ENCODE measurements at places on chromosomes 7 and 10. TPM values are rescaled to one million over a fixed set of nuclear protein-coding genes. Genes with fewer than 3 reads are reported as not detected.

DNA sequence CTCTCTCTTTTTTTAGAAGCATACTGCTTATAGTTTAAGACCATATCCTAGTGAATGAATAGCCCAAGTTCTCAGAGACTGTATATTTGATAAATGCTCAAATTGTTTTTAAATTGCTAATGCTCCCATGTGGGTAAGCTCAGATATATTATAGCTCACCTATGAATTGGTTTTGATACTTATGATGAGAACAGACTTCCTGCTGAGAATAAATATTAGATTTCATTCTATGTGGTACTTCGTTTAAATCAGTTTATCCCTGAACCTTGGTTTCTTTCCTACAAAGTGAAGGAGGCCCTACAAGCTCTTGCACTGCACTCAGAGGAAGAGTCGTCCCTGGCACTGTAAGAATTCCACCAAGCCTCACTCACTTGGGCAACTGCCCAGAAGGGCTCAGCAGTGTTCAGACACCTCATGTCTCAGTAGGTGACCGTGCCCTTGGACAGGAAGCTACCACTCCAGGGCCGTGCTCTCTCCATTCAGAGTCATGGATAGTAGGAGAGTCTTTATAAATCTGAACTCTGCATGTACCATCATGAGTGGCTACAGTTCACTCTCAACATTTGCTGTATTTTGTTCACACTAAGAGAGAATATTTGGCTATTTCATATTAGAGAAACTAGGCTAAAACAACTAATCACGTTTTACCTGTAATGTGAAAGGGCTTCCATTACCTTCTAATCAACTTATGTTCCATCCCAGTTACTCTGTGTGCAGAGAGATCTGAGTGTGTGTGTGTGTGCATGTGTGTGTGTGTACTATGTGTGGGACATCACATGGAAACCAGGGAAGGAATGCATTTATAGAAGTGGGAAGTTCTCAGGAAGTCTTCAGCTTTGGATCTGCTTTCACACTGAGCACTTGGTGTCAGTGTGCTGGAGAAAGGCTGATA is 93.8 kb downstream of the PTPRE start:
- DNase-seq = no peak
- no peaks in the 10 kb centered on the region for H3K36me3 ChIP-seq
- H3K4me1 ChIP-seq = no peaks in the 10 kb centered on the region
- no peaks in the 10 kb centered on the region for H3K27me3 ChIP-seq

GRCh38 chr7:144862612-144863319 is 26.9 kb upstream of the TPK1 start:
- H3K27me3 ChIP-seq = no peaks in the 10 kb centered on the region
- H3K27ac ChIP-seq = no peak overlapping the region
- H3K4me1 ChIP-seq = no peaks in the 10 kb centered on the region
- DNase-seq = no peak
- H3K36me3 ChIP-seq = no peaks in the 10 kb centered on the region

- H3K36me3 ChIP-seq = no peaks in the 10 kb centered on the region
- no peak overlapping the region for H3K27ac ChIP-seq
- no peaks in the 10 kb centered on the region for H3K27me3 ChIP-seq
- no peaks in the 10 kb centered on the region for H3K4me1 ChIP-seq
- DNase-seq = no peak
- no peak overlapping the region for H3K4me3 ChIP-seq
Observed at GRCh38 chr10:131546086-131546810, 234.7 kb upstream of the TCERG1L start.

DNA sequence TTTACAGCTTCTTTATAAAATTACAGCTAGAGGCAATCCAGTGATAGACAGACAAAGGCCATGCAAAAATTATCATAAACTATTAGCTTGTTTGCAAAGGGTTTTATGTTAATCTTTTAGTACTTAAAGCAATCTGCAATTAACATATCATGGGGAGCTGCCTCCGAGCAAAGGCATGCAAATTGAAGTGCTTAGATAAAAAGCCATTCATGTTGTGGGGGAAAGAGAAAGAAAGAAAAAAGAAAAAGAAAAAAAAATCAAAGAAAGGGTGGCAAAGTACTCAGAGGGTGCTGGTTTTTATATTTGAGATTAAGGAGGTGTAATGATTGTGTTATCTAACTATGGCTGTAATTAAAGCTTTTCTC is 799.5 kb downstream of the LRMDA start:
- no peaks in the 10 kb centered on the region for H3K27me3 ChIP-seq
- H3K4me1 ChIP-seq = no peaks in the 10 kb centered on the region
- no peak overlapping the region for H3K4me3 ChIP-seq

- no peaks in the 10 kb centered on the region for H3K27me3 ChIP-seq
- no peak overlapping the region for H3K27ac ChIP-seq
- H3K4me3 ChIP-seq = no peak overlapping the region
- no peak for DNase-seq
- H3K36me3 ChIP-seq = no peaks in the 10 kb centered on the region
- H3K4me1 ChIP-seq = no peaks in the 10 kb centered on the region
Observed at GRCh38 chr10:131513445-131513844, 201.9 kb upstream of the TCERG1L start.

GRCh38 chr10:84329196-84329611 is 815 bp downstream of the CCSER2 start:
- H3K4me3 ChIP-seq = peak overlapping the region; percentile 61
- no peaks in the 10 kb centered on the region for H3K27me3 ChIP-seq
- H3K36me3 ChIP-seq = no peaks in the 10 kb centered on the region

Gene HOGA1
- total RNA-seq = 3.6 TPM

DNA sequence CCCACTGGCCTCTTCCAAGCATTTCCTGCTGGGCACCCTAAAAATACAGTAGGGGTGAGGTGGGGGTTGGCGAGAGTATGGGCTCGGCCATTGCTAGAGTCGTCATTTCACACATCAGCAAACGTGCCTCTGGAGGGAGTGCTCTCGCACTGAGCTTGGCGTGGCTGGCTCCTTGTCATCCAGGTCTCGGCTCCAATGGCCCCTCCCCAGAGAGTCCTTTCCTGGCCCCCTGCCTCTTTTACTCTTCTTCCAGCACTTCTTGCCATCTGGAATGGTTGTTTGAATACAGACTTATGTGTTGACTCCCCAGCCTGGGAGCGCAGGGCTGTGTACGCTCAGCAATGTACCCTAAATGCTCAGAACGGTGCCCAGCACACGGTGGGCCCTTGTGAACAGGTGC is 18.8 kb downstream of the UNC5B start:
- peaks cover 4% of the 10 kb centered on the region for H3K4me1 ChIP-seq
- H3K27me3 ChIP-seq = no peaks in the 10 kb centered on the region
- no peak overlapping the region for H3K27ac ChIP-seq
- no peaks in the 10 kb centered on the region for H3K36me3 ChIP-seq
- no peak overlapping the region for H3K4me3 ChIP-seq
- no peak for DNase-seq

Gene TRIM50
- 0.84 TPM for total RNA-seq

GRCh38 chr10:61974601-61975390 is 73.3 kb downstream of the ARID5B start:
- no peaks in the 10 kb centered on the region for H3K36me3 ChIP-seq
- peaks cover 20% of the 10 kb centered on the region for H3K4me1 ChIP-seq
- no peak overlapping the region for H3K4me3 ChIP-seq

Gene UCMA
- total RNA-seq = not detected

GRCh38 chr10:86017841-86018734 is 348.5 kb downstream of the GRID1 start:
- DNase-seq = no peak
- no peaks in the 10 kb centered on the region for H3K36me3 ChIP-seq

GRCh38 chr10:11395581-11396310 is 215.7 kb downstream of the USP6NL start:
- no peaks in the 10 kb centered on the region for H3K27me3 ChIP-seq
- no peak overlapping the region for H3K4me3 ChIP-seq

DNA sequence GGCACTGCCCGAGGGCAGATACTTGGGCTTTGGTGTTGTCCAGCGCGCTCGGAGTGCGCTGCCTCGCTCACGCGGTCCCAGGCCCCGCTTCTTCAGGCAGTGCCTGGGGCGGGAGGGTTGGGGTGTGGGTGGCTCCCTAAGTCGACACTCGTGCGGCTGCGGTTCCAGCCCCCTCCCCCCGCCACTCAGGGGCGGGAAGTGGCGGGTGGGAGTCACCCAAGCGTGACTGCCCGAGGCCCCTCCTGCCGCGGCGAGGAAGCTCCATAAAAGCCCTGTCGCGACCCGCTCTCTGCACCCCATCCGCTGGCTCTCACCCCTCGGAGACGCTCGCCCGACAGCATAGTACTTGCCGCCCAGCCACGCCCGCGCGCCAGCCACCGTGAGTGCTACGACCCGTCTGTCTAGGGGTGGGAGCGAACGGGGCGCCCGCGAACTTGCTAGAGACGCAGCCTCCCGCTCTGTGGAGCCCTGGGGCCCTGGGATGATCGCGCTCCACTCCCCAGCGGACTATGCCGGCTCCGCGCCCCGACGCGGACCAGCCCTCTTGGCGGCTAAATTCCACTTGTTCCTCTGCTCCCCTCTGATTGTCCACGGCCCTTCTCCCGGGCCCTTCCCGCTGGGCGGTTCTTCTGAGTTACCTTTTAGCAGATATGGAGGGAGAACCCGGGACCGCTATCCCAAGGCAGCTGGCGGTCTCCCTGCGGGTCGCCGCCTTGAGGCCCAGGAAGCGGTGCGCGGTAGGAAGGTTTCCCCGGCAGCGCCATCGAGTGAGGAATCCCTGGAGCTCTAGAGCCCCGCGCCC is at the start of gene NPY:
Gene NPY, plus strand, starts transcription at position 294 of the 802 bp plus-strand sequence. CDS start 1,051 bp downstream, outside the sequence.
- H3K27ac ChIP-seq = no peak within 1 kb of the TSS
- no peaks in the 10 kb centered on the region for H3K27me3 ChIP-seq
- no peak within 1 kb of the TSS for H3K4me3 ChIP-seq
- H3K36me3 ChIP-seq = no peaks in the 10 kb centered on the region

Gene LYZL1
- total RNA-seq = not detected

- no peak overlapping the region for H3K27ac ChIP-seq
- no peaks in the 10 kb centered on the region for H3K4me1 ChIP-seq
- no peaks in the 10 kb centered on the region for H3K36me3 ChIP-seq
- DNase-seq = no peak
- H3K4me3 ChIP-seq = no peak overlapping the region
Observed at GRCh38 chr10:53434413-53434812, 661.8 kb upstream of the MBL2 start.

Gene HEPACAM2
- not detected for total RNA-seq

DNA sequence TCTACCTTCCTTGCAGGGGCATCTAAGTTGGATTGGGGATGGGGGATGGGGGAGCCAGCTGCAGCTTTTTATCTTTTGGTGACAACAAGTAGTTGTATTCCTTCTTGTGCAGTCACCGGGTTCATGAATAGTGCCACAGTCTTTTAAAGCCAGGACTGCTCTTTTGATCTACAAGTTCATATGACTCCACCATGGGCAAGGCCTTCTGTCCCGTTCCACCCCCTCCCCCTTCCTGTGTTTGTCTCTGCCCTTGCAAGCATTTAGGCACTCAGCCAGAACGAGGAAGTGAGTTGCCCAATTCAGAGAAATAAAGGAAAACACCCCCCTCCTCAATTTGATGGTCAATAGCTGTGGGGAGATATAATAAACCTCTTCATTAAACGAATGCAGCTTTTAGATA is 44.8 kb upstream of the EGR2 start:
- no peaks in the 10 kb centered on the region for H3K27me3 ChIP-seq
- no peaks in the 10 kb centered on the region for H3K36me3 ChIP-seq
- no peaks in the 10 kb centered on the region for H3K4me1 ChIP-seq
- DNase-seq = no peak
- H3K27ac ChIP-seq = no peak overlapping the region
- no peak overlapping the region for H3K4me3 ChIP-seq

DNA sequence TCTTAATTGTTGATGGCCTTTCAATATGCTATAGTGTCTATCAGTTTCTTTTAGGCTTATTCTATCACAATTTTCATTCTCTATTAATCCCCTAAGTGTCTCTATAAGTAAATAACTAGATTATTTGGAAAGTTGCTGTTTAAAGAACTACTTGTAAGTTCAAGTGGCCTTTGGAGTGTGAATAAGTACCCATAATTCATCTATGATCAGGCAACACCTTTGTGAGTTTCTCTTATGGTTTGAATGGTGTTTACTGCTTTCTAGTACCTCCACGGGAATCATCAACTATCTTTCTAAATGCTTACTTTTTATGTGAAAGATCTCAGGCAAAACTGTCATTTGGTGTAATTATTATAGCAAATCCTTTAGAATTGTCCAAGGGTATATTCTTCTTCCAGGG is 166.7 kb downstream of the POU6F2 start:
- H3K27me3 ChIP-seq = no peaks in the 10 kb centered on the region
- H3K27ac ChIP-seq = no peak overlapping the region
- H3K36me3 ChIP-seq = no peaks in the 10 kb centered on the region
- no peak overlapping the region for H3K4me3 ChIP-seq
- no peaks in the 10 kb centered on the region for H3K4me1 ChIP-seq
- no peak for DNase-seq

- no peaks in the 10 kb centered on the region for H3K4me1 ChIP-seq
- no peaks in the 10 kb centered on the region for H3K27me3 ChIP-seq
- H3K27ac ChIP-seq = no peak overlapping the region
- no peak for DNase-seq
Observed at GRCh38 chr10:30602747-30603146, 26.8 kb downstream of the LYZL2 start.

- H3K4me3 ChIP-seq = peak overlapping the region; percentile 26
- H3K4me1 ChIP-seq = peaks cover 21% of the 10 kb centered on the region
- no peak for DNase-seq
- no peaks in the 10 kb centered on the region for H3K36me3 ChIP-seq
- peaks cover 17% of the 10 kb centered on the region for H3K27me3 ChIP-seq
Observed at GRCh38 chr7:90119178-90119971, 34.9 kb upstream of the STEAP1 start.

- no peaks in the 10 kb centered on the region for H3K4me1 ChIP-seq
- H3K27ac ChIP-seq = no peak overlapping the region
- H3K4me3 ChIP-seq = no peak overlapping the region
- no peaks in the 10 kb centered on the region for H3K36me3 ChIP-seq
- DNase-seq = no peak
- no peaks in the 10 kb centered on the region for H3K27me3 ChIP-seq
Observed at GRCh38 chr7:16727736-16728135, 25.8 kb upstream of the TSPAN13 start.

Gene EGR2
- total RNA-seq = 29.1 TPM

- H3K36me3 ChIP-seq = no peaks in the 10 kb centered on the region
- H3K27ac ChIP-seq = no peak overlapping the region
- no peaks in the 10 kb centered on the region for H3K4me1 ChIP-seq
- H3K4me3 ChIP-seq = no peak overlapping the region
- DNase-seq = no peak
- H3K27me3 ChIP-seq = no peaks in the 10 kb centered on the region
Observed at GRCh38 chr7:22571766-22572165, 71.8 kb upstream of the STEAP1B start.

Gene JAZF1
- total RNA-seq = 17.5 TPM

Measured in tibial nerve (tissue), 4 donors.